ENCODE measurements at places on chromosomes 6 and 20. TPM values are rescaled to one million over a fixed set of nuclear protein-coding genes. Genes with fewer than 3 reads are reported as not detected.
A peak's percentile ranks its signal among the peaks of the same experiment; 100 is the strongest.

C20orf204 gene
- total RNA-seq, result 0.41 TPM

GRCh38 chr6:139944976-139945375 lies 570.5 kb upstream of the CITED2 start:
- H3K27me3 ChIP-seq, result no peaks in the 10 kb centered on the region
- H3K4me3 ChIP-seq, result no peak overlapping the region
- no peak for DNase-seq
- H3K4me1 ChIP-seq, result peaks cover 13% of the 10 kb centered on the region
- H3K27ac ChIP-seq, result no peak overlapping the region

DNA sequence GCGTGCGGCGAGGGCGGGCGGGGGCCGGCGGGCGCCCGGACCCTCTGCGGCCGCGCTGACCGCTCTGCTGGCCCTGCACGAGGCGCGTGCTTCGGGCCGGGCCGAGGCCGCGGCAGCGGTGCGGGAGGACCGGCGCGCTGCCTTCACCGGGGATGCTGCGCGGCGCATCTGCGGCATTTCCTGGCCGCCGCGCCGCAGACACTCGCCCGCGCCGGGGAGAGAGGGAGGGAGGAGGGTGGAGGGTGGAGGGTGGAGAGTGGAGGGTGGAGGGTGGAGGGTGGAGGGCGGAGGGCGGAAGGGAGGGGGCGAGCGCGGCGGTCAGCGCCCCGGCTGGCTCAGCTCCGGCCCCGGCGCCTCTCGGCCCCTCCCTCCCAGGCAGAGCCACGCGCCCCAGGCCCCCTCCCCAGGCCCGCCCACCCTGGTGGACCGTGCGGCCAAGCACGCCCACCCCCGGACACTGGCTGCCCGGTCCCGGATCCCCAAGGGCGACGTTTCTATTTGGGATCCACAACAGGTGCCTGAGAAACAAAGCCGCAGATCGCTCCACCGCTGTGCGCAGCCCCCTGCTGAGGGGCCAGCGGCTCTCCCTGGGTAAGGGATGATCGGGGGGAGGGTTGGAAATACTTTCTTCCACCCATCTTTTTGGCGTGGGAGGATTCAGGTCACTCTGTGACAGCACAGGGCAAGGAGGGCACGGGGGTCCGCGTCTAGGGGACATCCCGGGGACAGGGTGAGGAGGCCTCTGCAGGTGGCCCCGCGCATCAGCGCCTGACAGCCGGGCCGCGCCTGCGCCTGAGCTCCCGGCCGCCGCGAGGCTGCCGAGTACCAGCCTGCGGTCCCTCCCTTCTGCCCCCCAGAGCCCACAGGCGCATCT lies 111.2 kb upstream of the BEND6 start:
- H3K27ac ChIP-seq, result peak overlapping the region; percentile 93
- H3K27me3 ChIP-seq, result no peaks in the 10 kb centered on the region
- peak; percentile 90 for DNase-seq
- no peaks in the 10 kb centered on the region for H3K36me3 ChIP-seq
- H3K4me3 ChIP-seq, result peak overlapping the region; percentile 85
- no peaks in the 10 kb centered on the region for H3K4me1 ChIP-seq

DNA sequence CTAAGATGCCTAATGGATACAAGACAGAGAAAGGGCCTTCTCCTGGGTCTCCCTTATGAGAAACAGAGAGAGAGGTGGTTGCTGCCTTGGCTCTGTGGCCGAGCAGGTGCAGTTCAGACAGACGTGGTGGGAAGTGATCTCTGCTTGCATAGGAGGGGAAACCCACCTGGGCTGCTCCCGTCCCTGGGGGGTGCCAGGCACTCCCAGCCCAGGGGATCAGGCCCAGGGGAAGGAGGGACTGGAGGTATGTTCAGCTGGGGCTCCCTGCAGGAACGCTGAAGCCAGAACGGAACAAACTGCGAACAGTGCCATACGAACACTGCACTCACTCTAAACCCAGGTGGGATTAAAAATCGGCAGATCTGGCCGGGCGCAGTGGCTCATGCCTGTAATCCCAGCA lies 35.7 kb upstream of the OVOL2 start:
- H3K27me3 ChIP-seq, result no peaks in the 10 kb centered on the region
- DNase-seq, result no peak
- no peaks in the 10 kb centered on the region for H3K36me3 ChIP-seq
- H3K4me1 ChIP-seq, result no peaks in the 10 kb centered on the region

GRCh38 chr6:158787395-158787794 lies 31.8 kb downstream of the EZR start:
- H3K4me1 ChIP-seq, result no peaks in the 10 kb centered on the region
- peaks cover 24% of the 10 kb centered on the region for H3K36me3 ChIP-seq
- no peak overlapping the region for H3K27ac ChIP-seq

GRCh38 chr6:21348504-21349195 lies 244.9 kb upstream of the SOX4 start:
- DNase-seq, result no peak
- no peaks in the 10 kb centered on the region for H3K36me3 ChIP-seq
- H3K4me1 ChIP-seq, result peaks cover 16% of the 10 kb centered on the region
- H3K4me3 ChIP-seq, result no peak overlapping the region
- no peak overlapping the region for H3K27ac ChIP-seq
- H3K27me3 ChIP-seq, result no peaks in the 10 kb centered on the region

GRCh38 chr6:111666847-111667246 lies 61.2 kb upstream of the TRAF3IP2 start:
- H3K4me1 ChIP-seq, result no peaks in the 10 kb centered on the region
- no peak for DNase-seq
- H3K27me3 ChIP-seq, result no peaks in the 10 kb centered on the region
- H3K27ac ChIP-seq, result peak overlapping the region; percentile 85

DNA sequence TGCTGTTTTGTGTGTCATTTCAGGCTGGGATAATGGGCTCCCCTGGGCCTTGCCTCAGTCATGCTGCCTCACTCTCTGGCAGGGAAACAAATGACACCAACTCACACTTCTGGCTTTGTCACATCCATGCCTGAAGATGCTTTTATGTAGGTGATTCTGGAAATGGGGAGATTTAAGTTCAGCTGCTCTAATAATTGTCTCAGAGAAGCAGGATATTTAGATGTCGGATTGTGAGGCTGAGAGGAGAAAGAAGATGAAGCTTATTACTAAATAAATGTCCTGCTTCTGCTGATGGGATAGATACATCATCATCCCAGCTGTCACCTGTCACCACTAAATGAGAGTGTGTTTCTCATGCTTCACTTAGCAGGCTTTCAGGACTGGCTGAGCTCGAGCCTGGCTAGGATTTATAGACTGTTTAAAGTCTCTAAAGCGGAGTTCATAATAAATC lies 480.2 kb upstream of the SPTLC3 start:
- H3K27me3 ChIP-seq, result no peaks in the 10 kb centered on the region
- no peak overlapping the region for H3K4me3 ChIP-seq
- H3K27ac ChIP-seq, result no peak overlapping the region
- DNase-seq, result no peak
- no peaks in the 10 kb centered on the region for H3K36me3 ChIP-seq

DNA sequence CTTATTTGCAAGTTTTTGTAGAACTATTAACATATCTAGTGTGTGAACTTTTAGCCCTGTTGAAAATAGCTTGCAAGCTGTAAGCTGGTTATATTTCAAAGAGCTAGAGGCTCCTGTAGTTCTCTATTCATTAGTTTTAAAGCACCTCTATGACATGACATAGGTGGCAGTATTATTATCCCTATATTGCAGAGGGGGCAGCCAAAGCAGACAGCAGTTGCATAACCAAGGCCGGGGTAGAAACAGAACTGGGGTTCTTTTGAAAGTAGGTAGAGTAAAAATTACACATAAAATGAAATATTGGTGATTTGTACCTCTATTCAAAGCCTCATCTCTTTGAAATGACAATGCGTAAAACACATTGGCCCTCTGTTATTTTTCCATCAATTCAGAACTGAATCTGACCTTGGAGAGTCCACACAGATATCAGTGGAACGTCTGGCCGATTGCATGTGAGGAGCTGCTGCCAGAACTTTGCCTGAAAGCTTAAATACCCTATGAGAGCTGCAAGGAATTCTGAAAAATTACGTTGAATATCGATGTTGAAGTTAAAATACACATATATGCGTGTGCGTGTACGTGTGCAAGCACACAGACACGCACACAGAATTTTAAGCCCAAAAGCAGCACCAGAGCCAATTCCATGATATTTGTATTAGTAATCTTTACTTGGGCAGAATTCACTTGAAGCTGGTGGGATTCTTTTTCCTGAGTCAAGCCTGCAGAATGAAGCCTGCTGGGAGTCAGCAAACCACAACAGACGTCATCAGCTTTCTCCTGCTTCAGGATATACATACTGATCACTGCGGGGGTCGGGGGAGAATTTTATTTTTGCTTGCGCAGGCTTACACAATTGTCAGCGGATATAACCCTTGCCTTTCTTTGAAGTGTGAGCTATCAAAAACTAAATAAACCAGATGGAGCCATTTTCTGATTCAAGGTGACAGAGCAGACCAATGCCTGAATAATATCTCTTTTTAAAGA lies 163.2 kb downstream of the PDE7B start:
- H3K27me3 ChIP-seq, result no peaks in the 10 kb centered on the region
- DNase-seq, result no peak
- H3K4me1 ChIP-seq, result no peaks in the 10 kb centered on the region
- no peak overlapping the region for H3K4me3 ChIP-seq
- H3K27ac ChIP-seq, result no peak overlapping the region

DNA sequence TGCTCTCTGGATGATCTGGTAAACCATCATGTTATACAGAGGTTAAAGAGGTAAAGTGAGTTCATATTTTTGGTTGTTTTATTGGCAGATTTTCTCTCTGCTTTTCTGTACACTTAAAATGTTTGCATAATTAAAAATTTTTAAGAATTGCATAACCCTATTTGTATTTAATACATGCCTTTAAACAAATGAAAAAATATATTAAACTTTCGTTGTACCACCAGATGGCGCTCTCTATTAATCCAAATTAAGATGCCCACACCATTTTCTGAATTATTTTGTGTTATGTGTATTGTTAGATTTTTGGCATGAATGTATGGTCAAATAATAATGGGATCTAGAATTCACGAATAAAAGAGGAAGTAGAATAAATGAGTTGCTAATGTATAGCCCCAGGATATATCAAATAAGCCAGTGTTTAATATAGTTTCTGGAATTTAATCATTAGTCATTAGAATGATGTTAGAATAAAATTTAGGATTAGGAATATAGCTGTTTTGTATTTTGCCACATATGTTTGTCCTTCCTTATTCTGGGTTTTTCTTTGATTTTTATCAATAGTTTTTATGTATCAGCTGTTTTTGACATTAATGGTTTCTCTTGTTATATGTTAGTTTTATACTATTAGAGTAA lies 38.9 kb downstream of the SMAP1 start:
- no peaks in the 10 kb centered on the region for H3K36me3 ChIP-seq
- H3K4me3 ChIP-seq, result no peak overlapping the region
- no peak overlapping the region for H3K27ac ChIP-seq
- DNase-seq, result no peak
- peaks cover under 1% of the 10 kb centered on the region for H3K4me1 ChIP-seq

DNA sequence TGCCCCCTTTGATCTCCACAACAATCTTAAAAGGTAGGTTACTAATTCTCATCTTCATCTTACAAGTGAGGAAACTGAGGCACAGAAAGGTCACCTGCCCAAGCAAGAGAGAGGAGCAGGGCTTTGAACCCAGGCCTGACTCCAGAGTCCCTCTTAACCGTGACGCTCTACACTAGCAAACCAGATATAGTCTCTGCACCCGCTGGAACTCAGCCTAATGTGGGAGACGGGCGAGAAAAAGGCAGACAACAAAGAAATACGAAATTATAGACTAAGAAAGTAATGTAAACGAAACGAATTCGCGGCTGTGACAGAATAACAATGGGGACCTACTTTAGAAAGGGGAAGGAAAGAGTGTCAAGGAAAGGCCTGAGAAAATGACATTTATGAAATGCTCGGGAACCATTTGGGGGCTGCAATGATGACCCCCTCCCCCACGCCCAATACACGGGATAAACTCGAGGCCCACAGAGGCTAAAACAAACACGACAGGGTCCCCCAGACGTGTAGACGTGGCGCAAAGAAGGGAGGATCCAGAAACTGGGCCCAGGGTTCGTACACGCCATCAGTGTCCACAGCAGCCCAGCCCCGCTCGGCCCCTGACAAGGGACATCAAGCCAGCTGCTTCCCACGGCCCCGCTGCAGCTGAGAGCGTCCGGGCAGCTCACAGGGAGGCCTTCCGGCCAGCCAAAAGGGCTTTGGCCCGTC lies 637 bp downstream of the TRPC4AP start:
- no peak for DNase-seq
- H3K36me3 ChIP-seq, result no peaks in the 10 kb centered on the region
- peak overlapping the region; percentile 93 for H3K27ac ChIP-seq
- H3K4me1 ChIP-seq, result peaks cover 41% of the 10 kb centered on the region
- H3K27me3 ChIP-seq, result no peaks in the 10 kb centered on the region

DNA sequence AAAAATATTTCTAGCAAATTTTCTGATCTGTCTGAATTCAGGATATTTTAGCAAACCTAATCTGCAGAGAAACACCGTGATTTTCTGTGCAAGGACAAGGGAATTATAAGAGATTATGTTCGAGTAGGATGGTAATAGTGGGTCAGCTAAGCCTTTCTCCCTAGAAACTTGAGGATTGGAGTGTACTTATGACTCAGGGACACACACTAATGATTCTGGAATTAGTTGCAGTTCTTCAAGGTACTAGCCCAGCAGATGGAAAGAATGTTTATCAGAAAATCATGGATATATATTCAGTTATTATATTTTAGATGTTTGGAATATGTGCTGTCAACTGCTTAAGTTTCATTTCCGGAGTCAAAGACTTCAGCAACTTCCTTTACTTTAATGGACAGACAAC lies 177.1 kb upstream of the MAP3K7 start:
- no peaks in the 10 kb centered on the region for H3K27me3 ChIP-seq
- no peaks in the 10 kb centered on the region for H3K36me3 ChIP-seq
- H3K4me3 ChIP-seq, result no peak overlapping the region
- no peaks in the 10 kb centered on the region for H3K4me1 ChIP-seq
- DNase-seq, result no peak

DNA sequence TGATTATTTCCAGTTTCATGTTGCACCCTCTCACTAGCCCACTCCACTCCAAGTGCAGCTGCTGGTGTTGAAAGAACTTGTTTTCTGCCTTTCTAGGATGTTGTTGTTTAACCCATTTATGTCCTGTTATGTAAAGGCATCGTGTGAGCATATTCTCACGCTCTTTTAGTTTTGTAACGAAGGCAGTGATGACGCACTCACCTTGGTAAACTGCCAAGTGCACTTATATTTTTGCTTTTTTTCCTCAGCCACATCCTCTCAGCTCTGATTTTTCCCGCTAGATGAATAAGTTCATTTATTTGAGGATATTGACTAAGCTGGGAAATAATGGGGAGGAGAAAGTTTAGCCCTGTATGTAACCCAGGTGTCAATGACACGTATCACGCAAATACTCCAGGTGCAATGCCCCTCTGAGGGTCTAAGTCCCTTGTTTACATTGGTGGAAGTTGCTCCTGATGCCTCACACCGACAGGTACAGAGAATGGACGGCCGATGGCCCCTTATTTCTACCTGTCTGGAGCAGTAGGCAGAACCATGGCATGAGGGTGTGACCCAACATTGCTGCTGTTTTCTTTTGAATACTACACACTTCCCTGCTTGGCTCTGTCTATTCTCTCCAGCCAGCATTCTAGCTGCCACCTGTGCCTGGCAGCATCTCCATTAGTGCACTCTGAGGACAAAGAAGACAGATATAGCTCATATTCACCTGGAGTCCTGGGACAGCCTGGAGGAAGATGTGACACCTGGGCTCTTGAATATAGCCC lies 132.7 kb upstream of the SLC24A3 start:
- H3K36me3 ChIP-seq, result no peaks in the 10 kb centered on the region
- H3K4me3 ChIP-seq, result no peak overlapping the region
- no peaks in the 10 kb centered on the region for H3K4me1 ChIP-seq
- no peaks in the 10 kb centered on the region for H3K27me3 ChIP-seq
- no peak for DNase-seq
